ENCODE measurements at places on chromosomes 4 and X.

DNA sequence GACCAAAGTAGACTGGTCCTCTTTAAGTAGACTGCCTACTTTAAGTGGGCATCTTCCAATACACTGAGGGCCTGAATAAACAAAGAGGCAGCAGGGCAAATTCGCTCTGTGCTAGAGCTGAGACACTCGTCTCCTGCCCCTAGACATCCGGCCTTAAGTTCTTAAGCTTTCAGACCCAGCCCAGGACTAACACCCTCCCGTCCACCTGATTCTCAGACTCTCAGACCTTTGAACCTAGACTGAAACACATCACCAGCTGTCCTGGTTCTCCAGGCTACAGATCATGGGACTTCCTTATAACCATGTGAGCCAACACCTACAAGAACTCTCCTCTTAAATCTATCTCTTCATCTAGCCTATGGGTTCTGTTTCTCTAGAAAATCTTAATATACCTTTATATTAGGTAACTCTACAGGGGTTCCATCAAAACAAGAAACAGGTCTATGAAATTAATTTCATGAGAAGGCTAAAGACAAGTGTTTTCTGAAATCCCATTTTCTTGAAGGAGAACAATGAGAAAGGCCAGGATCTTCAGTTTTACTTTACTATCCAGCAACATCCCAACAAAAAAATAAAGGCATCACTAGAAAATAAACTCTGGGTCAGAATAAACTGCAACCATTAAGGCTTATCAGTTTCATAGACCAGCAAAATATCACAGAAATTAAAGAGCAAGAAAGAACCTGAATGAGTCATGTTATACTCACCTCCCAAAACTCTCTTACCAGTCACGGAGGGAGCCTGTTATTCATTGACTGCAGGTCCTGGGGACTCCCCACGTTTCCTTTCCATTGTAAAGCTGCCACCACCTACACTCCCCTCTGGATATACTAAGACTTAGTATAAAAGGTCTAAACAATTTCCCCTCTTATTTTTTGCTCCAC, 14.8 kb downstream of the ADGRA3 start:
- no peak for DNase-seq

- no peak for DNase-seq
Observed at GRCh38 chr4:3879681-3880614, 113.8 kb downstream of the ADRA2C start.

- DNase-seq, result no peak
Observed at GRCh38 chrX:129875669-129876068, 30.3 kb upstream of the UTP14A start.

GRCh38 chr4:109232681-109233080, 69.8 kb downstream of the COL25A1 start:
- no peak for DNase-seq

DNA sequence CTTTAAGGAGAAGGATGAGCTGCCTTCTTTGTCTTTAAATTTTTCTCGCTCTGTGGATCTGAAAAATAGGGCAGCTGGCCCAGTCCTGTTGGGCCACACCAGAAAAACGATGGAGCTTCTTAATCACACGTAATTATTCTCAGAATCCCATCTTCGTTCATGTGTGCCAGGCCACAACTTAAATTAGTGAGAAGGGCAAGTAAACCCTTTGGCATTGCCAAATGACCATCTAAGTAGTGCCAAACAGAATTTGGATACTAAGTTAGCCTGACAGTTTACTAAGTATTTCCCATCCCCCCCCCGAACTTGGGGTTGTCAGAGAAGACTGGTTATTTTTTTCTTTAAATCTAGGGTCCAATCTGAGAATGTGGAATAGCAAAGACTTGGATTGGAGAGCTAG, 62.0 kb downstream of the CASP3 start:
- no peak for DNase-seq

GRCh38 chr4:141595531-141595930, 40.9 kb upstream of the IL15 start:
- DNase-seq, result no peak

GRCh38 chr4:108854786-108855185, 91.9 kb upstream of the ETNPPL start:
- no peak for DNase-seq

- DNase-seq, result no peak
Observed at GRCh38 chrX:96861218-96861617, 22.5 kb upstream of the RPA4 start.

GRCh38 chrX:41153957-41154356, 68.7 kb downstream of the USP9X start:
- no peak for DNase-seq

DNA sequence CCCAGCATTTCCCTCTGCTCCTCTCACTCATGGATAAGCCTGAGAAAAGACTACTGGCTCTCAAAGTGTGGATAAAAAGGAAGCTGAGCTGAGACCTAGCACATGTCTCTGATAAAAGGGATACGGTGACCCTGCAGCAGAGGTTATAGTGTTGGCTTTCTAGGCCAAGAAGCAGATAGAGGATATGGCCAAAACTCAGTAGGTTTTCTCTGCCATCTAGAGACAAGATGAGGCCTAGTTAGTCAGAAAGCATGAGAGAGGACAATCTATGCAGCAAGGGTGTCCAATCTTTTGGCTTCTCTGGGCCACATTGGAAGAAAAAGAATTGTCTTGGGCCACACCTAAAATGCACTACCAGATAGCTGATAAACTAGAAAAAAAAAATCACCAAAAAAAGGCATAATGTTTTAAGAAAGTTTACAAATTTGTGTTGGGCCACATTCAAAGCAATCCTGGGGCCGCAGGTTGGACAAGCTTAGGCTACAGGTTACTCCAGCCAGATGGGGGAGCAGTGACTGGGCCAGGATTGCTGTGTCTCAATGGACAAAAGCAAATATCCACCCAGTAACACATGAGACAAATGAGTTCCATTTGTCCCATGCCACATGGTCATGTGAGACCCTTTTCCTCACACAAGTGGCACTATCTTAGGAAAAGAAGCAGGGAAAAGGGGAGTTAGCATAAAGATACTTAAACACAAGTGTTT, 411.4 kb downstream of the INPP4B start:
- DNase-seq, result no peak

All from activated T-helper 9 cell treated with anti-CD3 and anti-CD28 coated beads, Interleukin-2, amount 50 U/mL, for 16 hours (primary cell).